ENCODE measurements at places on chromosomes 2 and 18.

DNA sequence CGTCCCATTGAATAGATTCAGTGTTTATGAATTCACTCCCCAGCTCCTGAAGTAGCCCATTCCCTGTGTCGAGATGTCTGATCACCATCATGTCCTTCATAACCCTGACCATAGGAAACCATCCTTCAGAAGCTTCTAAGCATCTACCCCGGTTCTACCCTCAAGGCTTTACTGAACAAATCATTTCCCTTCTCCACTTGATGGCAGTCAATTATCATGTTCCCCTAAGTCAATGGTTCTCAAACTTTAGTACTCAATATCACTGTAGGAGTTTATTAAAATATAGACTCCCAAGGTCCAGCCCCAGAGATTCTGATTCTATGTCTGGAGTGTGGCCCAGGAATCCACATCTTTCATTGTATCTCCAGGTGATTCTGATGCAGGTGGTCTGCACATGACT lies 228.4 kb upstream of the SP5 start:
- no peak for DNase-seq

DNA sequence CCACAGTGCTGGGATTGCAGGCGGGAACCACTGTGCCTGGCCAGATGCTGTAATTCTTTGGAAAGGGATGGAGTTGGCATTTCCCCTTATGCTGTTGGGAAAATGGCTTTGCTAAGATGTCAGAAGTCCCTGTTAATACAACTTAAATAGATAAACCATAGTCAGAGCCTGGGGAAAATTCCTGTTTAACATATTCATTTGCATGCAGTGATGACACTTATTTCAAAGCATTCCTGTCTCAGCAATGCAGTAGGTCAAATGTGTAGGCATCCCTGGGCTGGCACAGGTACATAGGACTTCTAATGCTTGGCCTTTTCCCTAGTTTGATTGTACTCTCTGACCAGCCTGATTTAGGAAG lies 38.6 kb downstream of the RAMP1 start:
- DNase-seq = no peak

DNA sequence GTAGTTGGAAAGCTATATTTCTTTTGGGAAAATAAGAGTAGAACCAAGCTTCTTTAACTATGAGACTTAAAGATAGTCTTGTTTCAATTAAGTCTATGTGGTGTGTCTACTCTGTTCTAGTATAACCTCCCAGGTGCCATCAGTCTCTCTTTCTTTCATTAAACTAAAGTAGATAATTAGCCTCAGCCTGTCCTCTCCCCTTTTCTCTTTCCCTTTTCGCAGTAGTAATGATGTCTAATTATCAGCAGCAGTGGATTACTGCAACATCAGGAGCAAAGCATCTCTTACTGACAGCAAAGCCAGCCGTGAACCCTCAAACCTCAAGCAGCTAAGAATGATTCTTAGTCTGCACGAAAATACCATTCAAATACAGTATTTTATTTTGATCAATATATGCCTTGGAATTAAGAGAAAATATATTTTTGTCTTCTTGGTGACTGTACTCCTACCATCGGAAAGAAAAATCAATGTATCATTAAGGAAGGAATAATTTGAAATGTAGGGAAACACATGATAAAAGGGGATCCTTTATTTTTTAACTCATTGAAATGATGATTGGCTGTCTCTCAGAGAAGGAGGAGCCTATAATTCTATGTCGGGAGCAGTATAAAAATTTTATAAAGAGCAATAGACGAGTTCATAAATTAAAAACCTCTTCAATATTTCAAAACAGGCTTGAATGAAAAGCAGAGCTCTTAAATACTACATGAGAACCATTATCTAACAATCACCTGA lies 4.5 kb downstream of the NOL4 start:
- no peak for DNase-seq

- no peak for DNase-seq
Observed at GRCh38 chr2:209624192-209624938, 147.3 kb upstream of the UNC80 start.

GRCh38 chr2:128584296-128584890 lies 265.7 kb upstream of the HS6ST1 start:
- no peak for DNase-seq

DNA sequence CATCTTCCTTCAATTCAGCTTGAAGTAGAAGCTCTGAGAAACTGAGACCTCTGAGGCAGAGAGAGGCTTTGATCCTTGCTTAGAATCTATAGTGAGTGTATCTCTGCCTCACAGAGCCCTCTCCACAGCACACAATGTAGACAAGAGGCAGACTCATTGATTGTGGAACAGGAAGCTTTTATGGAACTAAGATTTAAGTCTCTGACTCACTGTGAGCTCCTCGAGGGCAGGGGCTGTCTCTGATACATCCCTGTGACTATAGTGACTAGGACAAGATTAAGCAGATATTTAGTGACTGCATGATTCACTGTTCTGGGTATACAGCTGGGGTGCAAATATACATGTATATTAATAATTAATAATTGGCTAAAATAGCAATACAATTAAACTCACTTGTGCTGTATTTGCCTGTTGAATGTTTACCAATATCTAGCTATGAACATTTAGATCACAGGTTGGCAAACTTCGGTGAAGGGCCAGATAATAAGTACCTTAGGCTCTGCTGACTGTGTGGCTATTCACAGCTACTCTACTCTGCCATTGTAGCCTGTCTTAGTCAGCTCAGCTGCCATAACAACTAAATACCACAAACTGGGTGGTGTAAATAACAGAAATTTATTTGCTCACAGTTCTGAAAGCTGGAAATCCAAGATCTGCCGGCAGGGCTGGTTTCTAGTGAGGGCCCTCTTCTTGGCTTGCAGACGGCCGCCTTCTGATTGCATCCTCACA lies 54.4 kb downstream of the ARHGEF4 start:
- DNase-seq = no peak

DNA sequence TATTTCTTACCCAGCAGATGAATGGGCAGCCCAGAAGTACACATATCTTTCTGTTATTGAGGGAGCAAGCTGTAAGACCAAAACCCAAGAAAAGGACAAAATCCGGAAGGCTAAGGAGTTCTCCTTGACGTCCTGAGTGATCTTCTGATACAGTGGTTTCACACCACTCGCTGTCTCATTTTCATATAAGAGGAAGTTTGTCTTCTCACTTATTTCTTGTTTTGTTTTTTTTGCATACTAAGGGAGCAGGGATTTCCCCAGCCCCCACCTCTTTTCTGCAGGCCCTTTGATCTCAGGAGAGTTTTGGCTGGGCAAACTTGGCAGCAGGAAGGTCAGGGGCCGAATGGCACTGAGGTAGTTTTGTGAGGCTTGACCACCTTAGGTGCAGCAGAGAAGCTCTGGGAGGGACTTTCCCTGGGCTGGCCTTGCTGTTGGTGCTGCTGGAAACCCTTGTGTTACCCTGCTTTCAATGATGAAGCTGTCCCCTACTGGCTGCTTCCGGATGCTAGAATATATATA lies 13.3 kb downstream of the CHRNA1 start:
- no peak for DNase-seq

DNA sequence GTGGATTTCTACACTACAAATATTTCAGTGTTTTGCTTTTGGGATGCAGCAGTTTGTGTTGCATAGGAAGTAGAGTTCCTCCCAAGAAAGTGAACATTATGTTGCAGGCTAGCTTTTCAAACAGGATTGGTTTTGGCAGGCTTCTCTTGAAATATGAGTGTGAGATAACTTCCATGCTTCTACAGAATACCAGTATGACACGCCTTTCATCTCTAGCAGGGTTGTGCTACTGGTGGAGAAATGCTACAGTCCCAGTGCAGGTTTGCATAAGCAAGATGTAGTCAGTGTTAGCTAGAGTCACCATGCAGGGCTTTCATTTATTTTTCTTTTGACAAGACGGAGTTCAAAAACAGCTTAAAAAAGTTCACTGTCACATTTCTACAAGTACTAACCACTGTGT lies 17.1 kb upstream of the CAVIN2 start:
- DNase-seq = no peak

GRCh38 chr2:74406035-74406434 lies 15.4 kb downstream of the C2orf81 start:
- no peak for DNase-seq

DNA sequence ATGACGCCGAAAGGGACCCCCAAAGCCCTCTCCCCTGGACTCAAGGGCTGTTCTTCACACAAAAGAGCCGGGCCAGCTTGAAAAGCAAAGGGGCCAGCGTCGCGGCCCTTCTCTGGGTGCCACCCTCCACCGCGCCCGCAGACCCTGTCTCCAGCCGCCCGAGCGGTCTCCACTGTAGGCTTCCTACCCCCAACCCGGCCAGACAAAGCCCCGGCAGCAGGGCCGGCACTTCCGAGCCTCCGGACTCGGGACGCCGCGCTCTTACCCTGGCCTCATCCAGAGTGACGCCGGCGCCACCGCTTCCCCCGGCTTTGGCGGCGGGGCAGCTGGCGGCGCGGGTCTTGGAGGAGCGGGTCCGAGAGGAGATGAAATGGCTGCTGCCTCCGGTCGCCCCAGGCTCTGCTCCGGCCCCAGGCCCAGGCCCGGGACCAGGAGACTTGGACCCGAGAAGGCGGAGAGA lies 603 bp downstream of the ATAD2B start:
- DNase-seq = no peak

DNA sequence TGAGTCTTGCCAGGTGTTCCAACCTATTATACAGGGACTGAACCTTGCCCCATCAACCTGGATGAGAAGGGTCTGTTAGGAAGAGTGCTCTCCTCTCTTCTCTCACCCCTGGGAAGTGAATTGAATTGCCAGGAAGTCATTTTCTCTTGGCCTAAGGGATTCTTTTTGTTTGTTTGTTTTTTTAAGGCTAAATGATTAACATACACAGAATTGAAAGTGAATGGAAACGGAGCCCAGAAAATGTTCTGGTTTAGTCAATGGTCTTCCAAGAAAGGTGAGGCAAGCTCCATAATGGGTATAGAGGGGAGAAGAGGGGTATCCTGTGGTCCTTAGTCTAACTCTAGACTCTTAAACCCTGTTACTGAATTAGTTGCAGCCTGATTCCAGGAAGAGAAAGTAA lies 189.1 kb downstream of the FSHR start:
- no peak for DNase-seq

GRCh38 chr2:224918626-224919471 lies 123.4 kb downstream of the DOCK10 start:
- DNase-seq = no peak

DNA sequence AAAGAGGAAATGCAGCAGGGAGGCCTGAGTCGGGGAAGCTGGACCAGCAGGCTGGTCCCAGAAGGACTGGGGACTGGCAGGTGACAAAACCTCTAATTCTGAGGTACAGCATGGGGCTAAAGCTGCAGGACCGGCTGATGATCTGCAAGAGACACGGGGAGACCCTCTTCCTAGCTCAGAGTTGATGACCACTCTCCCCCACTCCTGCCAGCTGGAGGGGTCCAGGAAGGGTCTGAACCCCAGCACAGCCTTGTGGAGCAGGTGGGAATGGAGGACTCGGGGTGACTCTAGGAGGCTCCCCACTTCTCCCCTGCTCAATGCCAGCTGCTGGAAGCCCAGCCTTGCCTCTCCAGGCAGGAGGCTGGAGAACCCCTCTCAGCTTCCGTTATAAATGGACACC lies 67.7 kb downstream of the TWIST2 start:
- DNase-seq = no peak

DNA sequence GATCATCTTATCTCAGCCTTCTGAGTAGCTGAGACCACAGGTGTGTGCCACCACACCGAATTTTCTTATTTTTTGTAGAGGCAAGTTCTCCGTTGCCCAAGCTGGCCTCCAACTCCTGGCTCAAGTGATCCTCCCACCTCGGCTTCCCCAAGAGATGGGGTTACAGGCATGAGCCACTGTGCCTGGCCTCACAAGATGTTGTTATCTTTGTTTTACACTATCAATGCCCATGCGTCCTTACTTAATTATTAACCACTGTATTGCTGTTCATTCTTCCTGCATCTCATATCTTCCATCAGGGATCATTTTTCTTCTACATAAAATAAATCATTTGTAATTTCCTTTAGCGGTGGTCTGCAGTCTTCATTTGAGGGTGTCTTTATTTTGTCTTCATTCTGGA lies 181.9 kb downstream of the TGIF1 start:
- no peak for DNase-seq

GRCh38 chr2:40265602-40266001 lies 186.3 kb downstream of the SLC8A1 start:
- no peak for DNase-seq

DNA sequence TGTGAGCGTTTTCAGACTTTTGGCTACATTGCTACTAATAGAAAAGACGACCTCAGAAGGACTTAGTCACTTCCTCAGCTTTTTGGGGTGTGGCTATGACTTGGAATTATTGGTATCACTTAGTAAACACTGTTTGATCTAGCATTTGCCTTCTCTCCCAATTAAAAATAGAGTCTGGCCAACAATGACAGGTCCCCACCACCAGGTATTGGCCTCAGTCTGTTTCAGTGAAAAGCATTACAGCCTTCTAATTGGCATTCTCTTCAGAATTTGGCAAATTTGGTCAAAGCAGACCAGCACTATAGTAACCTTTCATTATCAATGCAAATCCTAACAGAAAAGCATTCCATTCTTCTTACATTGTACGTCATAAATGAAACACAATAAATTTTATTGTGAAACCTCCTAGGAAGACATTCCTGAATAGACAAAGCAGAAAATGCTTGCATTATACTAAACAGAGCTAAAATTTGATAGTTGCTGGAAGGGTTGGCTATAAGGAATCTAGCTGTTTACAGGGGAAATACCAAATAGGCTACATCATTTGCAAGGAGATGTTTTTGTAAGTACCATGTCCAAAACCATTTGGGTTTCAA lies 613.9 kb downstream of the IRS1 start:
- no peak for DNase-seq

- no peak for DNase-seq
Observed at GRCh38 chr18:47331026-47331425, 79.6 kb upstream of the SKOR2 start.

DNA sequence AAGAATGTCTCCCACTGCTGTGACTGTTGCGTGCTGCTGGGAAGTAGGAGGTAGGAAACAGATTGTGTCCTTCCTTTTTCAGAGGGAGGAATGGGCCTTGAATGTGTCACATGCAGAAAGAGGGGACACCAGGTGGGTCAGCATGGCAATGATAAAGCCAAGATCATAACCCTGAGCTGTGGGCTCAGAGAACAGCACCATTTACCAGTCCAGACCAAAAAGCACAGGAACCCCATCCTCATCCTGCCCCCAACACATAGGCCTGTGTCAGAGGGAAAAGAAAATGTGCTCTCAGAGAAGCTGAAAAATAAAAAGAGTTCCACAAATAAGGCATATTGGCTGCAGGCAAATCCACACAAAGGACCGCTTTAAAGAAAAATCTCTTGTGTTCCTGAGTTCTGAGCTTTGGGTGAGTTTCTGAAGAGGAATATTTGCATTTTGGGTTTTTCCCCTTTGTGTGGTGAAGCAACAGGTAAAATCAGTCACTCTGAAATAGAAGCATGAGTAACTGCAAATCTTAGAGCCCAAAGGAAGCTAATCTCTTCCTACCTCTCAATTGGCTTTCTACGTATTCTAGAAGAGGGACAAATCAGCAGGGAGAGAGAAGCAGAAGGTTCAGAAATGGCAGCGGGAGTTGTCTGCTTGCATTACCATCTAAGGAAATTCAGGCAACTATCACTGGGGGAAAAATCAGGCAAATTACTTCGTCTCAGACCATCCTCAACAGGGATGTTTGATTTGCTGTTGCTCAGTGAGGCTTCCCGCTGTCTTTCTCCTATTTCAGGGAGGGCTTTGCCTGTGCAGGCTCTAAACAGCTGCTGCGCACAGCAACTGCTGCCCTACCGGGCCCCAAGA lies 106.8 kb downstream of the BCL11A start:
- no peak for DNase-seq

Data from HL-60 (cell line).